NCI-H1417 treated with DMSO at 0.1 percent for 48 hours (cell line): ENCODE measurements at places on chromosomes 12 and 14.

- DNase-seq, result no peak
Measured at GRCh38 chr14:94568186-94568585, 6.9 kb downstream of the SERPINA4 start.

GRCh38 chr12:34292736-34293625 is 270.7 kb downstream of the ALG10 start:
- DNase-seq, result no peak

DNA sequence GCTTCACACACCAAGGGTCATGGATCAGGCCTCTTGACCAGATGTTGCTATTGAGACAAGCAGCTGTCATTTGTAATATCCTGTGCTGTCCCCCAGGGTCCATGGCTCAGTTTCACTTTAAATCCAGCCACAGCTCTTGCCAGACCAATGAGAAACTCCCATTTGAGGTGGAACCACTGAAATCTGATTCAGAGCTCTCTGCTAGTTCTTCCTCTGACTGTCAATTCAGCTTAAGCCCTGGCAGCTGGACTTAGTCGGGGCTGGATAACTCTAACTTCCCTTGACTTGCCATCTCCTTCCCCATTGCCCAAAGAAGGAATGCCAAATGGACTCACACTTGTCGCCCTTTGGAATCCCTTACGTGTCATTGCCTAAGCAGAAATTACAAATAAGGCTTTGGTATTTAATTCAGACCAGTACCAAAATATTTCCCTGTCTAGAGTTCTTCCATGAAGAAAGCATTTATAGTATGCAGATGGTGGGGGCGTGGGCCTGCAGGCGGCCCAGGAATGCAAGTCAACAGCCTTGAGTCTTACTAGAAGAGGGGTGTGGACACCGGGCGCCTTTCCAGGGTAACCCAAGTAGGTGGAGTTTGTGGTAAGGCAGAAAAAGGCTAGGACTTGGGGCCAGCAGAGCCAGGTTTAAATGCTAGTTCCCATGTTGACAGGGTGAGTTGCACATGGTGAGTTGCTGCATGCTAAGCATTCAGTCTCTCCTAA is 96.9 kb upstream of the TMPO start:
- no peak for DNase-seq

- DNase-seq, result no peak
Measured at GRCh38 chr12:3049611-3050249, 27.4 kb upstream of the TSPAN9 start.

- no peak for DNase-seq
Measured at GRCh38 chr12:107322063-107322462, 228.7 kb upstream of the CRY1 start.

GRCh38 chr12:75481013-75481705 is 604 bp downstream of the GLIPR1 start:
- DNase-seq, result no peak

DNA sequence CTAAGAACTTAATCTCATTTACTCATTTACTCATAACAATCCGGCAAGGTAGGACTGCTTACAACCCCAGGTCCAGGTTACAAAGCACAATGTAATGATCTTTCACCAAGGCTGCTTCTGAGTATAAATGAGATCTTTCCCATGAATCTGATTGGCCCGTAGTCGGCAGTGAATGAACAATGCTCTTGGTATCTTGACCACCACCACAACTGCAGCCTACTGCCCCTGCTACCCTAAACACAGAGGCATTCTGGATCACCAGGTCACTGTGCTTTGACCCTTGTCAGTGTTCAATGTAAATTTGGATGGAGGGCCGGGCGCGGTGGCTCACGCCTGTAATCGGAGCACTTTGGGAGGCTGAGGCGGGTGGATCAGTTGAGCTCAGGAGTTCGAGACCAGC is 15.9 kb downstream of the FAM181A start:
- no peak for DNase-seq

GRCh38 chr12:30877105-30877875 is 49.3 kb upstream of the TSPAN11 start:
- peak; percentile 34 for DNase-seq

GRCh38 chr12:132803125-132803524 is 25.5 kb downstream of the GOLGA3 start:
- no peak for DNase-seq

GRCh38 chr12:110355073-110355472 is 48.4 kb downstream of the ANAPC7 start:
- no peak for DNase-seq

GRCh38 chr12:107144990-107145389 is 51.6 kb upstream of the CRY1 start:
- DNase-seq, result no peak

- DNase-seq, result no peak
Measured at GRCh38 chr12:75765170-75766059, 254.0 kb upstream of the KRR1 start.

DNA sequence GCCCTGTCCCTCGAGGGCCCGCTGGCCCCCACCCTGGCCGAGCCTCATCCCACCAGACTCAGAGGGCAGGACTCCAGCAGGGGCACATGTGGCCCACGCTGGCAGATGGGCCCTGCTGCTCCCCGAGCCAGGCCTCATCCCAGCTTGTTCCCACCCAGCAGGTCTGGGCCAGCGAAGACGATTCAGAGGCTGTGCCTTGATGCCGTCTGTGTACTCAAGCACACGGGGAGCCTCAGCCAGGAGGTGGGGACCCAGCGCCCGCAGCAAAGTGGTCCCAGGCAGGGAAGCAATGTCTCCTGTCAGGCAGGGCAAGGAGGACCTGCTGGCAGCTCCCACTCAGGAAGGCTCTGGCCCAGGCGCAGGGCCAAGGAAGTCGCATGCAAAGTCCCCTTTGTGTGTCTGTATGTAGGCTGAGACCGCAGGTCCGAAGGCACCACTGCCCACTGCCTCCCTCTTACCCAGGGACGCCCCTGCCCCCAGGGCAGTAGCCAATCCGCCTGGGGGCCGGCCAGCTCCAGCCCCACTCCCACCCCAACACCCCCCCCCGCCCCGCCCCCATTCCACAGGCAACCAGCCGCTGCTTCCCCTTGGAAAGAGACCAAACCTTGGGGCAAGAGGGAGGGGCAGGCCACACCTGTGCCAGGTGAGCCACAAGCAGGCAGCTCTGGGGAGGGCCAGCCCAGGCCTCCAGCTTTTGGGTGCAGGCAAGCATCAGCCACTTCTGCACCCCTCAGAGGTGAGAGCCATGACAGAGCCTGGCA is 9.4 kb downstream of the DEGS2 start:
- DNase-seq, result no peak

GRCh38 chr12:68043435-68043834 is 54.2 kb downstream of the IFNG-AS1 start:
- no peak for DNase-seq
